ENCODE measurements at places on chromosomes 7 and 10. TPM values are rescaled to one million over a fixed set of nuclear protein-coding genes. Genes with fewer than 3 reads are reported as not detected.
A peak's percentile ranks its signal among the peaks of the same experiment; 100 is the strongest.

Gene GRM8
- not detected for total RNA-seq

Gene PDE6C
- not detected for total RNA-seq

Gene PAXIP1
- 10.5 TPM for total RNA-seq

Gene AS3MT
- 1.0 TPM for total RNA-seq

Gene ZNF479
- not detected for total RNA-seq

Gene RBM20
- not detected for total RNA-seq

Gene PFKP
- 76.9 TPM for total RNA-seq

Gene STN1
- total RNA-seq = 53.7 TPM

Gene ITGB8
- total RNA-seq = 0.37 TPM

Gene TYW1B
- 4.8 TPM for total RNA-seq

- no peak overlapping the region for H3K4me3 ChIP-seq
- H3K27me3 ChIP-seq = peaks cover 61% of the 10 kb centered on the region
- no peak overlapping the region for H3K27ac ChIP-seq
- peaks cover 17% of the 10 kb centered on the region for H3K4me1 ChIP-seq
- no peak for DNase-seq
- peaks cover 10% of the 10 kb centered on the region for H3K36me3 ChIP-seq
These were observed 81.2 kb downstream of the RAMP3 start for GRCh38 chr7:45238806-45239205.

DNA sequence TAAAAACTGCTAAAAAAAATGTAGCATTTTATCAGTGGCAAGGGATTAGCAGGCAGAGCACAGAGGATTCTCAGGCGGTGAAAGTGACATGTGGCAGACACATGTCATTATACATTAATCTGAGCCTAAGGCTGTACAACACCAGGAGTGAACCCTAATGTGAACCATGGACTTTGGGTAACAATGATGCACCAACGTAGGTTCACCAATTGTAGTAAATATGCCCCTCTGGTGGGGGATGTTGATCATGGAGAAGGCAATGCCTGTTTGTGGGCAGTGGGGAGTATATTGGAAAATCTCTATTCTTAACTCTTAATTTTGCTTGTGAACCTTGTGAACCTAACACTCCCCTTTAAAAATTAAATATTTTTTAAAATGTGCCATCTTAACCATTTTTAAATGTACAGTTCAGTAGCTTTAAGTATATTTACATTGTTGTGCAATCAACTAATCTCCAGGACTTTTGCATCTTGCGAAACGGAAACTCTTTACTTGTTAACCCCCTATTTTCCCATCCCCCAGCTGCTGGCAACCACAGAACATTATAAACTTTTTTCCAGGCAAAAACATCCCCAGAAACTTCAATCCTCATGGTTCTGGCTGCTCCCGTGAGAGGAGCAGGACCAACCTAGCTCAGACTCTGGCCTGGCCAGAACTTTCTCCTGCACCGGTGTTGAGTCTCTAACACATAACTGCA is 29.9 kb downstream of the LRRC20 start:
- peaks cover 11% of the 10 kb centered on the region for H3K4me1 ChIP-seq
- no peaks in the 10 kb centered on the region for H3K36me3 ChIP-seq
- H3K4me3 ChIP-seq = no peak overlapping the region
- H3K27me3 ChIP-seq = peaks cover 13% of the 10 kb centered on the region
- no peak overlapping the region for H3K27ac ChIP-seq
- DNase-seq = no peak

DNA sequence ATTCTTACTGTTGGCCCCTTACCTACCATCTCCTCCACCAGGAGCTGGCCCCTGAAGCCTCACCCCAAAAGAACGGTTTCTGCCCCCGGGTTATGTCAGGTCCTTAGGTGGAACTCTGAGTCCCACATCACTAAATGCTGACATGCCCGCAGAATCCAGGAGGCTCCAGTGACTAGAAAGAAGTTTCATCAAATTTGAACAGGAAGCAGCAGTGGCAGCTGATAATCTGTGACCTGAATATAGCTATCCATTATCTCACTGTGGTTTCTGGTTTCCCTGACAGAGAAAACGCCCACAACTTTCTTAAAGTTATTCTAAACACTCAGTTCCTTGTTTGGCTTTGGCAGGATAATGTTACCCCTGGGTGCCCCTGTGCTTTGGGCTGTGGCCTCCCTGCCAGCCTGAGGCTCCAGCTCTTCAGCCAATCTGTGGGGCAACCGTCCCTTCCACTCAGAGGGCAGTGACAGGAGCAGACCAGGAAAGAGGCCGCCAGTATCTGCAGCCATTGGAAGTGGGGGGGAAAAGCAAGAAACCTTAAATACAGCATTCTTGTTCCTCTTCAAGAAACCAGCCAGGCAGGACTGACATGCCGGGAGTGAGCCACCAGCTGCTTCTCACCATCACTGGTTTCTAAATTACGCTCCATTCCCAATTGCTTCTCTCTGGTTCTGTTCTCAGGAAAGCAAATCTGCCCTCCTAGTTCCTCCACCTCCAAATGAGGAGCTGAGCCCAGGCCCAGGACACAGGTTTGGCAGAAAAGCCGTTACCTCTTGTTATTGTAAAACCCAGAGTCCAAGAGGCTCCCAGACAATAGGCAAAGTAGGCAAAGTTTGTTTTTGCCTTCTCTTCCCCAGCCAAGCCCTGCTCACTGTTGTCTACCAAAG is 41.2 kb upstream of the VCL start:
- no peak for DNase-seq
- H3K27me3 ChIP-seq = no peaks in the 10 kb centered on the region
- peak overlapping the region; percentile 89 for H3K27ac ChIP-seq
- no peaks in the 10 kb centered on the region for H3K36me3 ChIP-seq
- H3K4me3 ChIP-seq = peak overlapping the region; percentile 88
- peaks cover 45% of the 10 kb centered on the region for H3K4me1 ChIP-seq

DNA sequence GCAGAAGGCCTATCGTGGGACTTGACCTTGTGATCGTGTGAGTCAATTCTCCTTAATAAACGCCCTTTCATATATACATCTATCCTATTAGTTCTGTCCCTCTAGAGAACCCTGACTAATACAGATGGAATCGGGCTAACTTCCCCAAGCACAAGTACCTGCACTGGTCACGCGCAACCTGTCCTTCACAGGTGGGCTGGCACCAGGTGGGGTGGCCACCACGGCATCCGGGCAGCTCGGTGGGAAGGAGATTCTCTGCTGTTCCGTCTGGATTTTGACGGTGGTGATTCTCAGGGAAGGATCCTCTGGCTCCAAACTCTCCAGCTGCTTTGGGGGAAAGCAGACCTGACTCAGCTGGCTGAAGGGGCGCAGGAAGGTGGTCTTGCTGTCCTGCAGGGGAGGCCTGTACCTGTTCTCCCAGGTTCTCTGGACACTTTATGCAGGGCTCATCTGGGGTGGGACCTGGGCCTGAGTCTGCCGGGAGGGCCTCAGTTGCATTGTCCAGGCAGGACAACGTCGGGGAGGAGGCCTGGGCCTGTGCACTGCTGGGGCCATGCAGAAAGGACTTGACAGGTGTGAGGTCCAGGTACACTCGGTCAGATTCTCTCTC is 61.1 kb downstream of the VWA2 start:
- DNase-seq = no peak
- H3K36me3 ChIP-seq = peaks cover 4% of the 10 kb centered on the region
- H3K27ac ChIP-seq = no peak overlapping the region
- peaks cover 15% of the 10 kb centered on the region for H3K4me1 ChIP-seq
- no peak overlapping the region for H3K4me3 ChIP-seq

DNA sequence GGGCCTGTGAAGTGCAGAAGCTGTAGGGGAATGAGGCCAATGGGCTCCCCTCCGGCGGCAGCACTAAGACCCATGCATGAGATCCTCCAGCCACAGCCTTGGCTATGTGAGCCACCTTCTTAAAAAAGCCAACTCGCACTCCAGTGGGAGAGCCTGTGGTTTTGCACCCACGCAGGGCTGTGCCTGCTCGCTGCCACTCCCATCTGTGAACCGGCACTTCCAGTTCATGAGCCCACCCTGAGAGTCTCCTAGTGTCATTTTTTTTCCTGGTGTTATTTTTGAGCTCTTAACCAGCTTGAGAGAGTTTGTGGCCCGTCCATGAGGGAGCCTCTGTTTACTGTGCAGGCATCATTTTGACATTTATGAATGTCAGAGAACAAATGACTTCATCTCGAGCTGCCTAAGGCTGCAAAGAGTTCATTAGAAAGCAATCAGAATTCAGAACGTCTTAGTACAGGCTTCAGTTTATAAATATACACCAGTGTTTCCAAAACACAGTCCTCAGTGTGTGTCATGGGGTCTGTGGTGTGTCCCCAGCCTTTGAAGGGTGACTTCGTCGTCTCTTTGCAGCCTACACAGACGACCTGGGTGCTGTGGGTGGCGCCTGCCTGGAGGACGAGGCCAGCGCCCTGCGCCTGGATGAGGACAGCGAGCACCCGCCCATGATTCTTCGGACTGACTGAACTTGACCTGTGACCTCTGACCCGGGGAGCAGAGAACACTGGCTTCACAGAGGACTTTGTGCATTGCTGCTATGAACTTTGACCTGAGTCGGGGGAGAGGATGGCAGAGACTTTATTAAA is 40.4 kb downstream of the WIPI2 start:
- H3K27me3 ChIP-seq = no peaks in the 10 kb centered on the region
- H3K4me1 ChIP-seq = no peaks in the 10 kb centered on the region
- peaks cover 6% of the 10 kb centered on the region for H3K36me3 ChIP-seq
- H3K27ac ChIP-seq = no peak overlapping the region

- DNase-seq = no peak
- peaks cover 11% of the 10 kb centered on the region for H3K27me3 ChIP-seq
- no peaks in the 10 kb centered on the region for H3K4me1 ChIP-seq
These were observed 137.7 kb downstream of the AHR start for GRCh38 chr7:17436126-17436525.

DNA sequence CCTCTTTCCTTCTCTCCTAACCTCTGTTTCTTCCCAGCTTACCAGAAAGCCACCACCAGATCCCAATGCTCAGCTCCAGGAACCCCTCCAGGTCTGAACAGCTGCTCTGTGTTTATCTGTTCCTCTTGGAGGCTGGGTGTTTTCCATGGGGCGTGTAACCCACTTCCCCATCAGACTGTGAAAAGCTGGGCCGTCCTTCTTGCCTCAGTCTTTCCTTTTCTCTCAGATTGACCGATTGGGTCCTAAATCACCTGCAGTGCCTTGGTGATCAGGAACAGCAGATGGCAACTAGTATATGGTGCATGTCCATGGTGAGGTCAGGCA is 4.8 kb downstream of the SH3PXD2A start:
- DNase-seq = no peak
- peaks cover 45% of the 10 kb centered on the region for H3K27me3 ChIP-seq
- peaks cover 21% of the 10 kb centered on the region for H3K4me1 ChIP-seq
- H3K36me3 ChIP-seq = peaks cover 3% of the 10 kb centered on the region
- H3K4me3 ChIP-seq = no peak overlapping the region

- no peaks in the 10 kb centered on the region for H3K36me3 ChIP-seq
- no peak for DNase-seq
- H3K27ac ChIP-seq = no peak overlapping the region
- no peaks in the 10 kb centered on the region for H3K27me3 ChIP-seq
These were observed 185.2 kb downstream of the DKK1 start for GRCh38 chr10:52499281-52499680.

- H3K27ac ChIP-seq = peak overlapping the region; percentile 99
- no peaks in the 10 kb centered on the region for H3K36me3 ChIP-seq
- no peak for DNase-seq
- peaks cover 44% of the 10 kb centered on the region for H3K4me1 ChIP-seq
- peak overlapping the region; percentile 92 for H3K4me3 ChIP-seq
These were observed 1.7 kb downstream of the CCSER2 start for GRCh38 chr10:84329986-84330651.

GRCh38 chr7:44279286-44279685 is 46.1 kb downstream of the CAMK2B start:
- H3K4me3 ChIP-seq = no peak overlapping the region
- H3K4me1 ChIP-seq = no peaks in the 10 kb centered on the region
- peak; percentile 1 for DNase-seq
- no peak overlapping the region for H3K27ac ChIP-seq

DNA sequence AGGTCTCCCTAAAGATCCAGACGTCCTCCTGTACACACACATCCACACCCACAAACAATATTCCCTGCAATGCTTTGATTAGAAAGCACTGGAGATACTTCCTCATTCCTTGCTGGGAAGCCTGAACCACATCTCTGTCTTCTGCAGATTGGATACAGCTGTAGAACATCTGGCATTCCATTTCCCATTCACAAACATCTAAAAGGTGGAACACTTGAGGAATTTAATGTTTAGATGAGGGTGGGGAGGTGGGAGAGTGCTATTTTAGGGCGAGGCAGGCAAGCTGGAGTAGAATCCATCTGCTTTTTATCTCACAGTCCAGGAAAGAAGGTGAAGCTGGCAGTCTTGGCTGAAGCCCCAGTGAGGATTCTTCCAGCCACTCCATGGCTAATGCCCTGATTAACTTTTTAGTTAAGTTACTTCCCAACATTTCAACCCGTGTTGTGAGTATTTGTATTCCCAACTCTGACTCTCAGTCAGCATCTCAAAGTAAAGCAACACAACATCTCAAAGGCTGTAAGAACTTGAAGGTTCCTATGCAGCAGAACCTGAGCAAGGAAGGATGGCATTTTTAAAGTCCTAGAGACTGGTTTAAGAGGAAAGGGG is 46.1 kb downstream of the CYTH3 start:
- H3K36me3 ChIP-seq = no peaks in the 10 kb centered on the region
- H3K4me3 ChIP-seq = no peak overlapping the region
- no peaks in the 10 kb centered on the region for H3K27me3 ChIP-seq
- no peak for DNase-seq
- H3K4me1 ChIP-seq = peaks cover 23% of the 10 kb centered on the region

GRCh38 chr10:89846786-89847185 is 145.4 kb downstream of the KIF20B start:
- no peak overlapping the region for H3K4me3 ChIP-seq
- H3K27ac ChIP-seq = no peak overlapping the region
- no peak for DNase-seq
- H3K4me1 ChIP-seq = no peaks in the 10 kb centered on the region

GRCh38 chr10:28331066-28331465 is 28.2 kb upstream of the MPP7 start:
- peaks cover 40% of the 10 kb centered on the region for H3K4me1 ChIP-seq
- peak overlapping the region; percentile 81 for H3K4me3 ChIP-seq
- peak overlapping the region; percentile 100 for H3K27ac ChIP-seq
- DNase-seq = no peak

GRCh38 chr7:66576646-66577045 is 52.0 kb upstream of the KCTD7 start:
- no peaks in the 10 kb centered on the region for H3K27me3 ChIP-seq
- peaks cover 37% of the 10 kb centered on the region for H3K4me1 ChIP-seq
- no peak for DNase-seq
- H3K27ac ChIP-seq = peak overlapping the region; percentile 56
- no peaks in the 10 kb centered on the region for H3K36me3 ChIP-seq

DNA sequence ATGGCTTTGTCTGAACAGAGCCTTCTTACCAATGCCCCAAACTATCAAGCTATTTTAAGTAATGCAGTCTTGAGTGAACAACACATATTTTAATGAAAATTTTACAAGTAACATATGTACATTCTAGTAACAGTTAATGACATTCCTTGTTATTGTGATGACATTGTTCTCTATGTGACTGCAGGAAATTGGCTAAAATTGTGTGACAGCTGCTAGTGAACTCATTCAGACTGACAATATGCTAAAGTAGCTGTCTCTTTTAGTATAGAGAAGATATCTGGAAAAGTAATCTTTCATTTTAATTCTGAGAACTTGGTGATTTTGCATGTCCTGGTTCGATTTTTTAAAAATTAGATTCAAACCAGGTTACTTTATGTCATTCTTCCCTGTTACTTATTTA is 259.8 kb upstream of the MAGI2 start:
- no peak overlapping the region for H3K4me3 ChIP-seq
- no peaks in the 10 kb centered on the region for H3K36me3 ChIP-seq
- no peaks in the 10 kb centered on the region for H3K4me1 ChIP-seq

Data from T-helper 17 cell (primary cell).